M059J (cell line): ENCODE measurements at places on chromosomes 7 and 10.
A peak's percentile ranks its signal among the peaks of the same experiment; 100 is the strongest.

DNA sequence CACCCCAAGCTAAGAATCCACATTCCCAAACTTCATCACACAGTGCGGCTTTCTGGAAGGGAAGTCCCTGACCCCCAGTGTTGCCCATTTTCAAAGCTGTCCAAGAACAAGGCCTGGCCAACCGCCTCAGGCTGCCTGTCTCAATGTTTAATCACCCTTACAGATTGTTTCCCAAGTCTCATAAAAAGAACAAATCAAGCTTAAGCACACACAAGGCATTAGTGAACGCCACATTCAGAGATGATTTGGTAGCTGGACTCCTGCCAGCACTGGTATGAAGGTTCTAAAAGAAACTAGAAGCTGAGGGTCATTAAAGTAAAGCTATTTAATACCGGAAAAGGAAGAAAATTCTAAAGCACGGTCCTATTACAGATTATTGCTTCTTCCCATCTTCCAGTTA, 35.6 kb downstream of the C10orf90 start:
- peak; percentile 96 for DNase-seq

GRCh38 chr7:120241973-120242372, 31.0 kb upstream of the KCND2 start:
- DNase-seq = no peak

GRCh38 chr7:84183741-84184140, 10.8 kb downstream of the SEMA3A start:
- no peak for DNase-seq

GRCh38 chr10:103612462-103613365, 119.2 kb downstream of the NEURL1 start:
- DNase-seq = no peak

DNA sequence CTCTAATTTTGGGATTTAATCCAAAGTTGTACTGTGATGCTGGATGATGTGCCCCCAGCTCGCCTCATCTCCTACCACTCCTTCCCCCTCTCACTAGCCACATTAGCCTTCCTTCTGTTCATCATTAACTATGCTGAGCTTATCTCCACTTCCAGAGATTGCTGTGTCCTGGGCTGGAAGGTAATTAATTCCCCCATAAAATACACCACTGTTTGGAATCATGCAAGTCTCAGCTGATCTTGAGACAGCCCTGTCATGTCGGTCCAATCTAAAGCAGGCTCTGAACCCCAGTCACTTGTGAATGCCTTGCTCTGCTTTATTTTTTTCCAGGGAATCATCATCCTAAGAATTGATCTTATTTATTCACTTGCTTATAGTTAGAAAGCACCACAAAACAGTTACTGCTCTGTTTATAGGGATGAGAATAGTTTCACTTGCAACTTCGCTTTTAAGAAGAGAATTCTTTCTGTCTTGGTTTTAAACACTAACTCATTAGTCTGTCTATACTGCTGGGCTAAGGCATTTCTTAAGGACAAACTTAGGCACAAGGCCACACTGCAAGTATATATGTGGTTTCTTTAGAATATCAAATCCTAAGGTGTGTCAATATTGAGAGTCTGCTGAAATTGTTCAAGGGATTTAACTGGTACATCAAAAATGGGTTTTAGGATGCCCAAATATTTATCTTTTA, 341.1 kb upstream of the SEMA3A start:
- DNase-seq = no peak

DNA sequence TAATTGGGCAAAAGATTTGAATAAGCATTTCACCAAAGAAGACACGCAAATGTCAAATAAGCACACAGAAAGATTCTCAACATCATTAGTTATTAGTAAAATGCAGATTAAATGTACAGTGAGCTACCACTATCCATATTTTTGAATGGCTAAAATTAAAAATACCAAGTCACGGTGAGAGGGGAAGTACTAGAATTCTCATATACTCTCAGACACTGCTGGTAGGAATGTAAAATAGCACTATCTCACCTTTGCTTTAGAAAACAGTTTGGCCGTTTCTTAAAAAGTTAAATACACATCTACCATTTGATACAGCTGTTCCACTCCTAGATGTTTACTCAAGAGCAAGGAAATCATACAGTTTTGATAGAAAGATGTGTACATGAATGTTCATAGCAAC, 115.8 kb upstream of the CELF2 start:
- no peak for DNase-seq

DNA sequence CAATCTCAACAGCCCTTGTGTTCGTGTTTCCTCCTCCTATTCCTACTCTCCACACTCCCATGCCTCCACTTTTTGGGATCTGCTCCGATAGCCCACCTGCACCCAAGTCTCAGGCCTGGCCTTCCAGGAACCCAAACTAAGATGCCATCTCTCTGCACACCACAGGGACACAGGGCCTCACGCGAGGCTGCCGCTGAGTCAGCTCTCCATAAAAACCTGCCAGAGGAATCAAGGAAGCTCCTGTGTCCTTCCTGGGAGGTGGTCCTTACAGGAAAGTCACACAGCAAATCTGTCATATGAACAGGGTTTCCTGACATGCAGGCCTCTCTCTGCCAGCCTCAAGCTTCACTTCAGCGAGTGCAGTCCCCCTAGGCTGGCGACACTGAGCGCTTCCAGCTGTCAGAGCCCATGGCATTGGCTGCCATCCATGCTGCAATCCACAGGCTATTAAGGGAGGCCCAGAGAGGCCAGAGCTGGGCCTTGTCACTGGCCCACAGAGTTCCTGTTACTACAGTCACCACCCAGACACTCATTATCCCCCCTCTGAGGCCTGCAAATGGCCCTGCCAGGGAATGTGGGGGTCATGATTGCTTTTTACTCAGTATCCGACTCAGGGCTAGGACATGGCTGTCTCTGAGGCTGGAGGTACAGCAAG, 151.4 kb downstream of the OAT start:
- DNase-seq = peak; percentile 62

- DNase-seq = no peak
Measured at GRCh38 chr10:132117636-132118190, 52.0 kb downstream of the JAKMIP3 start.

- no peak for DNase-seq
Measured at GRCh38 chr7:148905093-148905666, 21.1 kb upstream of the EZH2 start.

- no peak for DNase-seq
Measured at GRCh38 chr7:152158801-152159587, 133.5 kb downstream of the GALNT11 start.

GRCh38 chr10:5467207-5467535, 32.2 kb downstream of the CALML5 start:
- no peak for DNase-seq

- no peak for DNase-seq
Measured at GRCh38 chr10:113583571-113583970, 30.7 kb downstream of the HABP2 start.

DNA sequence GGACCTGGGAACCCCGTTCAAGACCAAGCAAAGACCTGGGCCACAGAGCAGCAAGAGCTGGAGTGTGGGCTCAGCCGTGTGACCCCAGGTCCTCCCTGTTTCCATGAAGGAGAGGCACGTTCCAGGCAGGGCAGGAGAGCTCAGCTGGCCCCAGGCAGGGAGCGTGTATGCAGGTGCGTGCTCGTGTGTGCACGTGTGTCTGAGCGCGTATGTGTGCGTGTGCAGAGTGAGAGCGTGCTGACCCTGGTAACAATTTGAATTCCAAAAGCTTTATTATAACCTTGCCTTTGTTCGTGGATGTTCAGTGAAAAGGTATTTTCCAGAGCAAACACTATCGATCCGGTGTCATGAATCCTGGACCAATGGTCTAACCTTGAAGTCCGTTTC, 54.6 kb downstream of the FOXL3 start:
- DNase-seq = no peak

GRCh38 chr7:35780070-35780469, 20.8 kb upstream of the SEPTIN7 start:
- no peak for DNase-seq

GRCh38 chr10:66085906-66086305, 839.9 kb upstream of the LRRTM3 start:
- DNase-seq = no peak

DNA sequence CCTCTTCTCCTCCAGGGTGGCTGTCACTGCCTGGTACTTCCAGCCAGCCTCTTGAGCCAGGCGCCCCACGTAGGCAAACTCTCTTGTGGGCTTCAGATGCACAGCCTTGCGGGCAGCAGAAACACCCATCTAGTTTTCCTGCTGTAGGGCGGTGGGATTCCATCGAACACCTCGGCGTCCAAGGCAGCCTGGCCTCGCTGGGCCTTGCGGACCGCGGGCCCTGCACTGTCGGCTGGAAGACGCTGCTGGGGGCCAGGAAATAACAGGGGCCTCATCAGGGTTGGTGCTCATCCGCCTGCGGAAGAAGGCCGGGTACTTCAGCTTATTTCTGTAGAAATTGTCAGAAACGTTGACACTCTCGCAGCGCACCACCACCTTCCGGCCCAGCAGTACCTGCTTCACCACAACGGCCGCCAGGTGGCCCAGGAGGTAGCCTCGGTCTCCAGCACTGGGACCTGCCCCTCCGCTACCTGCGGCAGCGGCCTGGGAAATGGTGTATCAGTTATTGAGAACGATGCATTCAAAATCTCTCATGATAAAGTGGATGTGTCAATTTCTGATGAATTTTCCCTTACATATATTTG, 61.1 kb downstream of the WDFY4 start:
- no peak for DNase-seq

DNA sequence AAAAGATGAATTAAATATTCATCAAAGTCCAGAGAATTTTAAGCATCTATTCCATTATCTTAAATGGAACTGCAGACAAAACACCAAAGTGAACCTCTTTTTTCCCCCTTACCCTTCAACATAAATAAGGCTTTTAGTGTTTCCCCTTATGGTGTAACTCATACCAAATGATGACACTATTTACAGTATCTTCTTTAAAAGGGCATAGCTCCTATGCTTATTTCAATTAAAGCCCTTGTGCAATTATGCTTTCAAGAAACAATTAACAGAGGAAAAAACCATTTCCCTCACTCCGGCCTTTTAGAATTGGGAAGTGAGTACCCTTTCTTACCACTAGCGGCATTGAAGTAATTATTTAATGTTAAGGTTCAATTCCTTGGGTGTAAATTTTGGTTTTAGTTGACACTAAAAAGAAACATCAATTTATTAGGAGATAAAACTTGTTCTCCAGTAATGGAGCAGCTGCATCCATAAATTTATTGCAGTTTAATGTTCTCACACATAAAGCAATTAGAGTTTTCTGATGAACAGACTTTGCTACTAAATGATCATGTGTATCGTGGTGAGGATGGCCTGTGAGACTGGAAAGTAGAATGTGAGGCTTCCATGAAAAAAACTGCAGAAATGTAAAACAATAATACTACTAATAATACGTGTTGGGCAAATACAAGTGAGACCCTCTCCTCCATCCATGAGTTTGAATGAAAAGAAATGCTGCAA, 661.3 kb downstream of the PARD3 start:
- no peak for DNase-seq

GRCh38 chr7:115221456-115221855, 299.6 kb downstream of the MDFIC start:
- no peak for DNase-seq

DNA sequence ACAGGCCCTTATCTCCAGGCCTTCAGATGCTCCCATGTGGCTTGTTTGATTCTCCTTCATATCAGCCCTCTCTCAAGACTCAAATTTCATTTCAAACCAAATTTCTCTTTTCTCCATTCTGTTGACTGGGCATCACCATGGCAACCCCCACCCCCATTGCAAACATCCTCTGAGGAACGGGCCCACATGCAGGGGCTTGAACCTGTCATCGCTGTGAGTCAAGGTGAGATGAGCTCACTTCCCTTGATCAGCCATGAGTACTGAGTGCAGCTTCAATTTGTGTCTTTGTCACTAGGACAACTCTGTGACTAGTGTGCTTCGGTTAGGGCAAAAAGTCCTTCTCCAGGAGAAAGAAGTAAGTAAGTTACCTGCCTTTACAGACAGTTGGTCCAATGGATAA, 41.9 kb downstream of the CALML3 start:
- peak; percentile 88 for DNase-seq

- DNase-seq = no peak
Measured at GRCh38 chr7:137985253-137985896, 16.5 kb downstream of the CREB3L2 start.

DNA sequence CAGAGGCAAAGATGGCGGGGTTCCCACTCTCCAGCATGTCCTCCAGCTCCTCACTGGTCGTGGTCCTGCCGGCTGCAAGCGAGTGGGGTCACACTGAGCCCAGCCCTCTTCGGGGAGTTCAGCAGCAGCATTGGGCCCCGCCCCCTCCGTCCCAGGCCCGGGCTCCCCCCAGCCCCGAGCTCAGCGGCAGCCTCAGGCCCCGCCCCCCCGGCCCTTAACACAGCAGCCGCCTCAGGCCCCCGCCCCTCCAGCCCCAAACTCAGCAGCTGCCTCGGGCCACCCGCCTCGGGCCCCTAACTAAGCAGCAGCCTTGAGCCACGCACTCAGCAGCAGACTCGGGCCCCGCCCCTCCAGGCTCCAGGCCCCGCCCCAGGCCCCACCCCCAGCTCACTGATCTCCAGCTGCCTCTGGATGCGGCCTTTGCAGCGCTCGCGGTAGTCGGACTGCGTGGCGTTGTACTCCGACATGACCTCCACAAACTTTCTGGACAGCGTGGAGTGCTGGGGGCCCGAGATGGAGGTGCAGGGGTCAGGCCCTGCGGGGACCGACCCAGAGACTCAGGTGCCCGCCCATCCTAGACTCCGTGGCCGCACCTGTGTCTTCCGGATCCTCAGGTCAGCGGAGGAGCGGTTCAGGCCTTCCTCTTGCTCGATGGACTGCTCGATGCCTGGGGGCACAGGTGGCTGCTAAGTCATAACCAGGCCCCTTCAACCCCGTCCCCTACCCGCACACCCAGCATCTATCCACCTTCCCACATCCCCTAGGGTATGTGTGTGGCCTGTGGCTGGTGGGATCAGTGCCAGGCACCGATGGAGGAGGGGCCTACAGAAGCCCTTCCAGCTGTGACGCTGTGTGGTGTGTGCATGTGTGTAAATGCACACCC, 15.5 kb downstream of the STX1A start:
- DNase-seq = no peak

DNA sequence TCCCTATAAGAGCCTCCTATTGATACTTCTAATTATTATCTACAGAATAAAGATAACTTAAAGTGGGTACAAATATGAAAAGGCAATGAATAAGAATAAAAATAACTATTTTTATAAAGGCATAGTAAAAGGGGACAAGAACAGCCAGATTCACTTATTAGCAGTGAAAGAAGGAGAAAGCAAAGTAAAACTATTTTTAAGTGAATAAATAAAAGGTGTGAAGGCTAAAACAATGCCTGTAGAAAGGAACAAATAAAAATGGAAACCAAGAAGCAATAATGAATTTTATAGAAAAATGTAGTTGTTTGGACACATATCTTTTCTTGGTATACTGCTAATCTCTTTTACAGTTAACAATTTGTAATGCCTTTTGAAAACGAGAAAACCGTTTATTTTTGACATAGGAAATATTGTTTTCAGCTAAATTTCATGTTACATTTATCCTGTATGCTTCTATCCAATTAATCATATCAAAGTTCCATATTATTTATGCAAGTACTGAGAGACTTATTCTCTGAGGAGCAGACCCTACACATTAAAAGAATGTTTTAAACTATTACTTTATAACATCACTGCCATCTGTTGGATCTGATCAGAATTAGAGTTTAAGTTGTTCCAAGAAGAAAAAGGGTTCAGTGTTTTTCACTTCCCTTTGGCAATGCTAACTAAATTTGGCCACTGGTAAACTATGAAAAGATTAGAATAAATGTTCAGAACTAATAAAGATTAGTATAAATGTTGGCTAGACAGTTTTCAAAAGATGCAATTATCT, 59.1 kb downstream of the ARMC3 start:
- peak; percentile 25 for DNase-seq

GRCh38 chr7:1030444-1031070, 13.8 kb upstream of the GPR146 start:
- no peak for DNase-seq

- DNase-seq = no peak
Measured at GRCh38 chr7:110253093-110253492, 837.8 kb upstream of the LRRN3 start.

GRCh38 chr7:6417408-6417807, 30.3 kb downstream of the DAGLB start:
- no peak for DNase-seq
